ENCODE measurements at places on chromosomes 12 and 14. TPM values are rescaled to one million over a fixed set of nuclear protein-coding genes. Genes with fewer than 3 reads are reported as not detected.

DNA sequence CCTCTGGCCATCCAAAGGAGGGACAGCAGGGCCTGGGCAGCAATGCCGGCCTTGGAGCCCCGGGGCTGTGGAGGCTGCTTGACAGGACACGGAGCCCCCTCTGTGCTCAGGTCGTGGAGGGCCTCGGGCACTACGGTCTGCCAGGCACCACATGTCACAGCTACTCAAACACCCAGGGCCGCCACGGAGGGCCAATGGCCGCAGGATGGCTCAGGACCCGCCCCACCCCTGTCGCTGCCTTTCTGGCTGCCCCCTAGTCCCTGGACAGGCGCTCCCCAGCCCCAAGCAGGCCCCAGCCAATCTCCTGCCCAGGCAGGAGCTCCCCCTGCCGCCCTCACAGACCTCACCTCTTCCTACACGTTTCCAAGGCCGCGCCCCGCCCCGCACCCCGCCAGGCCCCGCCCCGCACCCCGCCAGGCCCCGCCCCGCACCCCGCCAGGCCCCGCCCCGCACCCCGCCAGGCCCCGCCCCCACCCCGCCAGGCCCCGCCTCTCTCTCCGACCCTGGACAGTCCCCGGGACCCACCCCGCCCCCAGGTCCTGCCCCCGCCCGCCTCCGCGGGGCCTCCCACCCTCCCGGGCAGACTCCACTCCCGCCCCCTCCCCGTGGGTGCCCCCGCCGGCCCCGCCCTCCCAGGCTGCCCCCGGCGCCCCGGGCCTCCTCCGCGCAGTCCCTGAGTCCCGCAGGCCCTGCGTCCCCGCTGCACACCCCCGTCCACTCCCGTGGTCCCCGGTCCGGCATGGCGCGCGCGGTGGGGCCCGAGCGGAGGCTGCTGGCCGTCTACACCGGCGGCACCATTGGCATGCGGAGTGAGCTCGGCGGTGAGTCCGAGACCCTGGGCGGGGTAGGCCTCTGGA is at the start of gene ASPG:
Gene ASPG, plus strand, starts transcription at position 669 of the 857 bp plus-strand sequence. Its CDS starts 71 bp downstream, at position 740.
- no peaks in the 10 kb centered on the region for H3K4me1 ChIP-seq
- no peaks in the 10 kb centered on the region for H3K27me3 ChIP-seq
- H3K36me3 ChIP-seq, result no peaks in the 10 kb centered on the region
- no peak for DNase-seq

DNA sequence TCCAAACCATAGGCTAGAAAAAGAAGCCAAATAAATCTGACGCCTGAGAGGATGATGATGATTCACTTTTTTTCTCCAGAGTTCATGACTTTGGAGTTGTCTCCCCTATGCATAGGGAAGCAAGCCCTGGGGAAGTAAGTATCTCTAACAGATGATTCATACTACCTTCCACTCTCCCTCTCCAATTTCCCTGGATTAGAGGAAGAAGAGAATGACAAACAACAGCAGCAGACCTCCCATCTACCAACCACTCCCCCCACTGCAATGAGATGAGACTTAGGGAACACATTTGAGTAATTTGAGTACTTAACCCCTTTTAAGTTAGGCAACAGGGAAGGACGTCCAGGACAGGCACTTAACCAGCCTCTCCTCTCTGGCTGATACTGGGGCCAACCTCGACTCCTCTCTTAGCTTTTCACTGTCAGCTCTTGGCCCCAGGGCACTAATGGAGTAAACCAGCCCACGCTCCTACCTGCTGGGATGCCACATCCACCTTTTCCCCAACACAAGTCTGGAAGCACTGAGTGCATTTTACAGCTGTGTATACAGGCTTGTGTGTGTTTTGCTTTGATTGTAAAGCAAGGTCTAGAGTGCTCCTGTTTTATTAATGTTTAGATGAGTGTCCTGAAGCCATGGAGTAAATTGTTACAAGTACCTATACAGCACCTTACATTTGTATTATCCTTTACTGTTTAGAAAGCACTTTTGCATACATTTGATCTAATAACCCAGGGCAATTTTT is 180.7 kb downstream of the PHLDA1 start:
- H3K27ac ChIP-seq, result no peak overlapping the region
- DNase-seq, result no peak
- H3K4me1 ChIP-seq, result peaks cover 43% of the 10 kb centered on the region
- H3K27me3 ChIP-seq, result no peaks in the 10 kb centered on the region
- H3K4me3 ChIP-seq, result no peak overlapping the region

DNA sequence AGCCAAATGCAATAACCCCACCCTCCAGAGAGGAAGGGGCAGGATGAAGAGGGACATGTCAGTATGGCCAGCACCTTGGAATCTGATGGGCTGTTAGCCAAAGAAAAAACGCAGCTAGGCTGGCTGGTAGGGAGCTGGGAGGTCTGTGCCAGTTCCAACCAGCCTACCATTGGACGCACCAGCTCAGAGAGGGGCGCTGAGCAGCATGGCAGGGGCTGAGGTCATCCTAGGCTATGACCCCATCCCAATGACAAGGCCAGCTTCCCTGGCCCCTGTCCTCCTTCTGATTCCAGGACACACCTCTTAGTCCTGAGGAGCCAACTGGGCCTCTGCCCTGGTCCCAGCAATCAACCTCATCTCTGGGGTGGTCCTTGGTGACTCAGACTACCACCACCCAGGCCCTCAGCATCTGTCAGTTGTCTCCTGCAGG is 12.2 kb downstream of the ACTN1 start:
- DNase-seq, result no peak
- no peaks in the 10 kb centered on the region for H3K27me3 ChIP-seq
- peaks cover 100% of the 10 kb centered on the region for H3K4me1 ChIP-seq
- H3K4me3 ChIP-seq, result peak overlapping the region; percentile 46
- peaks cover 6% of the 10 kb centered on the region for H3K36me3 ChIP-seq
- peak overlapping the region; percentile 100 for H3K27ac ChIP-seq

DNA sequence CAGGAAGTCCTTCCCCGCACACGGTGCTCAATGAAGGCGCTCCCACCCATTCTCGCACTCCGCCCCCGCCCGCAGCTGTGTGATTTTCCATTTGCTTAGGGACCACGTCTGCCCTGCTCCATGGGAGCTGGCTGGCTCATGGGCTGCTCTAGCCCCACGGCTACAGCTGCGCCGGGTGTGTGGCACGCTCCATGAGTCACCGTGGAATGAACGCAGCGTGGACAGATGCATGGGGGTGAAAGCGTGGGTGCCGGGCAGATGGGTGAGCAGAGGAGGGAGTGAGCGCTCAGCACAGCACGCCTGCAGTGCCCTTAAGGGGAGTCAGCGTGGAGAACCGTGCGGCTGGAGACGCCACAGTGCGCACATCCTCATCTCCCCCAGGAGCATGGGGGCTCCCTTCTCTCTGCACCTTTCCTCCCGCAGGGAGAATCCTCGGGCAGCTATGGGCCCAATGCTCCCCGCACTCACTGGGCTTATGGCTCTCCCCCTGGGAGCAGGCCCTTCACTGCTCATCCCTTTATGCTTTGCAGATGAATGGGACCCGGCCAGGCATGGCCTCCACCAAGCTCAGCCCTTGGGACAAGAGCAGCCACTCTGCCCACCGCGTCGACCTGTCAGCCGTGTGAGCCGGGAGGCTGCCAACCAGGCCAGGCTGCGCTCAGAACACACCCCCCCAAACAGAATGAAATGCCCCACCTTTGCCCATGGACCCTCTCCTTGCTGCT is 185.1 kb downstream of the ADGRD1 start:
- no peak overlapping the region for H3K4me3 ChIP-seq
- H3K36me3 ChIP-seq, result no peaks in the 10 kb centered on the region
- H3K4me1 ChIP-seq, result no peaks in the 10 kb centered on the region
- H3K27me3 ChIP-seq, result no peaks in the 10 kb centered on the region

TRIM9 gene
- total RNA-seq, result 0.41 TPM

GRCh38 chr12:75571656-75572205 is 60.3 kb upstream of the KRR1 start:
- no peak overlapping the region for H3K4me3 ChIP-seq
- no peak for DNase-seq
- no peaks in the 10 kb centered on the region for H3K36me3 ChIP-seq
- peaks cover 10% of the 10 kb centered on the region for H3K4me1 ChIP-seq

DNA sequence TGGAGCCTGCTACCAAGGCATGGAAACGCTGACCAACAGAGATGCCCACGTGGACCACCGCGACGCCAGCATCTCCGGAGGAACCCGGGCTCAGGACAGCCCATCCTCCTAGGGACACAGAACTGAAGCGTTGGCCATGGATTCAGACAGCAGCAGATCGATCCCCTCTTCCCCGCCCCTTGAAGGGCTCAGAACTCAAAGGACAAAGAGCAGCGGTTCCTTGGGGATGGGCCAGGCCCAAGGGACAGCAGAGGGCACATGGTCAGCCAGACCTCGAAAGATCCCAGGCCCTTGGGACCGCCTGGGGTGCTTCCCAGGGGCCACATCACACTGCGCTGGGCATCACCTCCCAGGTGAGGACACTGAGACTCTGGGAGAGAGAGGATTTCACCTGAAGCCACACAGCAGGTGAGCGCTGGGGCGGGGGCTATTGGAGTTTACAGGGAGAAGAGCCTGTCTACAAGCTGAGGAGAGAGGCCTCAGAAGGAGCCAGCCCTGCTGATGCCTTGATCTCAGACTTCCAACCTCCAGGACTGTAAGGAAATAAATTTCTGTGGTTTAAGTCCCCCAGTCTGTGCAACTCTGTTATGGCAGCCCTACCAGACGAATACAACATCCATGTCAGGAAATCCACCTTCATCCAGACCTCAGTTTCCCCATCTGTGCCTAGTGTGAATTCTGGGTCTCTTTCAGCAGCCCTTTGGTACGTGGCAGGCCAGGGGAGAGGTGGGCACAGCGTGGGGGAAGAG is 49.4 kb downstream of the CCNK start:
- no peaks in the 10 kb centered on the region for H3K36me3 ChIP-seq
- no peak overlapping the region for H3K27ac ChIP-seq
- H3K4me1 ChIP-seq, result no peaks in the 10 kb centered on the region
- no peaks in the 10 kb centered on the region for H3K27me3 ChIP-seq
- no peak for DNase-seq
- H3K4me3 ChIP-seq, result no peak overlapping the region

All from thoracic aorta (tissue), 2 donors.